ENCODE measurements at places on chromosomes 1 and 21. TPM values are rescaled to one million over a fixed set of nuclear protein-coding genes. Genes with fewer than 3 reads are reported as not detected.
A peak's percentile ranks its signal among the peaks of the same experiment; 100 is the strongest.

DNA sequence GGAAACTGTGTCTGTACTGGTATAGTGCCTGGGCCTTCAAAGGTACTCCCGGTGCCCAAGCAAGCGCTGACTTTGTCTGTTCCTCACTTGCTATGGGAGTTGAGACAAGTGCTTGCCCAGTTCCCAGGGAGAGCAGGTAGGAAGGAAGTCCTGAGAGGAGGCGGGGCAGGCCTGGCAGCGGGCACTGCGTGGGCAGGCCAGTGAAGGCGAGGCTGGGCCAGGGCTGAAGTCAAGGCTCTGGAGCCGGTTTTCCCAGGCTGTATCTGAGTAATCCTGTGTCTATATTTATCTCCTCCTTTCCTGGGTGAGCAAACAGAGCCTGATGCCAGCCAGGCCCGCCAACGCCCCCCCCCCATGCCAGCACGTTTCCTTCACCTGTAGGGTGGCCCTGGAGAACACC, 15.9 kb upstream of the EDN2 start:
- peaks cover 69% of the 10 kb centered on the region for H3K4me1 ChIP-seq
- H3K4me3 ChIP-seq: no peak overlapping the region
- peak overlapping the region; percentile 87 for H3K27ac ChIP-seq
- peak; percentile 47 for DNase-seq
- no peaks in the 10 kb centered on the region for H3K36me3 ChIP-seq
- no peaks in the 10 kb centered on the region for H3K27me3 ChIP-seq

The CFAP107 gene
- not detected for total RNA-seq

The EXTL1 gene
- total RNA-seq: not detected

The SYCP1 gene
- total RNA-seq: not detected

The OLFML2B gene
- total RNA-seq: 32.2 TPM

Measured in thoracic aorta (tissue), 2 donors.